Activated CD8-positive, alpha-beta memory T cell treated with anti-CD3 and anti-CD28 coated beads for 1 hour (primary cell): ENCODE measurements at places on chromosomes 7 and 10.

GRCh38 chr10:91797048-91797690 lies 1.1 kb upstream of the TNKS2 start:
- DNase-seq, result no peak

DNA sequence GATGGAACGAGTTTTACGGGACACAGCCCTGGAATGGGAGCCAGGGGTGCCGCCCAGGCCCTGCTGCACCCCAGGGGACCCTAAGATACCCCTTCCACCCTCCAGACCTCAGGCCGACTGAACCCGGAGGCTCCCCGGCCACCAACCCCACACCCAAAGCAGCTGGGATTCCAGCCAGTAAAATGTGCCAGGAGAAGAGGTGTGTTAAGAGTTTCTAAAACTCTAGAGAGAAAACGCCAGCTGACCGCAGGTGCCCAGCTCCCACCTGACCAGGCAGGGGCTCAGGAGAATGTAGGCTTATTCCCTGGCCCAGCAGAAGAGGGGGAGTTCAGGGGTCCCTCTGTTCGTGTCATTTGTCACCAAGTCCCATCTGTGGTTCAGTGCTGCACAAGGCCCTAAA lies 17.5 kb downstream of the NUDT1 start:
- no peak for DNase-seq

DNA sequence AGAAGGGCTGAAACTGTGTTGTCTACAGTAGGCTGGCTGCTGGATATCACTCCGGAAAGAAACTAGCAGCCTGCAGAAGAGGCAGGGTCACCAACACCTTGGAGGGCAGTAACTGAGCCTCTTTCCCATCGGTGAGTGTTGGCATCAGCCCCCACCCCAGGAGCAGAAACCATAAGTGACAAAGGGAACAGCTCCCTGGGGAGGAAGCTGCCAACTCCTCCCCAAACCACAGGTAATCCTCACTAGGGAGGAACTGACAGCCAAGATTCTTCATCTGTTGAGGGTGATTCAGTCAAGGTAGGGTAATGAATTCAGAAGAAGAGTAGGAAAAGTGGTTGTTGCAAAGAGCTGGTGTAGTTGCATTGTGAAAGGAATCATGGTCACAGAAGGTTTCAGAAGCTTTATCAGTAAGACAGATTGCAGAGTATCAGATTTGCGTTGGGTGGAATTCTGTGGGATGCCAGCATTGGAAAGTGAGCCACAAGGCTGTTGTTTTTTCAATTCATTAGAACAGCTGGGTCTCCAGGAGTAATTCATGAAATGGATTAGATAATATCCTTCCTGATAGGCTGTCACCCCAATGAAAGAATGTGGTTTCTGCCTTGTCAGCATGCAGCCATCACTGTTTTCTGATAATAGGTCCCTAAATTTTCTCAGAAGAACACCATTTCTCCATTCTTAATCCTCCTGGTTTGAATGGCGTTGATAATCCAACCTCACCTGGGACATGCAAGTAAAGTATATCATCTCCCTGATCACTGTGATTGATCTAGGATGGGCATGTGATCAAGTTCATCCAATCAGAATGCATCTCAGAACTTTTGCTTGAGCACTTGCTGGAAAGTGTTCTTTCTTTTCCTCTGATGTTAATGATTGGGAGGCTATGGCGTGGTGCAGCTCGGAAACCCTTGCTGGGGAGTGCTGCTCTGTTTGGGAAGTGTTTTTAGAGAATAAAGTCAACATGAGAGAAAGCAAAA lies 75.0 kb upstream of the CTBP2 start:
- DNase-seq, result no peak

DNA sequence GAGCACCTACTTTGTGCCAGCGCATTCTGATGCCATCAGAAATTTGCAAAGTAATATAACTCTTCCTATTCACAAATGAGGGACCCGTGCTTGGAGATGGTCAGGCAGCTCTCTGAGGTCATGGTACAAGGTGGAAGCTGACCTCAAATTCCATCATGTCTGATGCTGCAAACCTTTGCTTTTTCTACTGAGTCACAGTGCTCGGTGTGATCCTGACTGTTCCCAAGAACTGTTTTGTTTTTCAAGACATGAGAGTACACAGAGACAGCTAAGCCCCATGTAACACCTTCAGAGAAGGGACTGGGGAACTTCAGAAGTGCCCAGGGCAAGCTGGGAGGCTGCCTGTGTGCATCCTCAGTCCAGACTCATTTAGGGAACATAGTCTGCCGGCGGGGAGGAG lies 111.3 kb downstream of the FRMD4A start:
- DNase-seq, result no peak

DNA sequence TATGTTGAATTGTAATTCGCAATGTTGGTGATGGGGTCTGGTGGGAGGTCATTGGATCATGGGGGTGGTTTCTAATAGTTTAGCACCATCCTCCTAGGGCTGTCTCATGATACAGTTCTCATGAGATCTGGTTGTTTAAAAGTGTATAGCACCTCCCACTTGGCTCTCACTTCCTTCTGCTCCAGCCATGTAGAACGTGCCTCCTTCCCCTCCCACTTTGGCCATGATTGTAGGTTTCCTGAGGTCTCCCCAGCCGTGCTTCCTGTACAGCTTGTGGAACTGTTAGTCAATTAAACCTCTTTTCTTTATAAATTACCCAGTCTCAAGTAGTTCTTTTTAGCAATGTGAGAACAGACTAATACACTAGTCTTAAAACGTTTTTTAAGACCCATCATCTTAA lies 15.6 kb upstream of the HECW1 start:
- DNase-seq, result no peak

DNA sequence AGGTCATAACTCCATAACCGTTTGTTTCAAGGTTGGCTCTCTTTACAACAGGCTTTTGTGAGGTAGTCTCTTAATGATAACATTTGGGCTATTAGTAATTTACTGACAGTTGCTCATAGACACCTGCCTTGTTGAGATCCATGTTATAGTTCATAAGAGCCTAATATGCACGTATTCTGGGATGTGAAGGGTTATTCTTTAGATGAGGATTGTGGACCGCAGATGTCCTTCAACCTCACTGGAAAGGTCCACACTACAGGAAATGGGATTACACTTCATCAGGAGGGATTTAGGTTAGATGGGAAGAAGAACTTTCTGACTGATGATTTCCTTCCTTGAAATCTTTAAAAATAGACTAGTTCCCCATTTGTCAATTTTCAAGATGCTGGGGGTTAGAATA lies 62.8 kb downstream of the SAMD9 start:
- DNase-seq, result no peak

- no peak for DNase-seq
These were observed 319.2 kb upstream of the LRRN3 start for GRCh38 chr7:110771717-110772116.

GRCh38 chr7:44244282-44244681 lies 43.5 kb downstream of the YKT6 start:
- DNase-seq, result no peak

- no peak for DNase-seq
These were observed 142.7 kb downstream of the CAMK1D start for GRCh38 chr10:12492016-12492415.

- no peak for DNase-seq
These were observed 76.1 kb downstream of the ADD3 start for GRCh38 chr10:110083884-110084283.

GRCh38 chr7:1700086-1700485 lies 30.0 kb downstream of the ELFN1 start:
- DNase-seq, result no peak

GRCh38 chr10:91643700-91644099 lies 10.8 kb upstream of the PPP1R3C start:
- DNase-seq, result no peak

GRCh38 chr10:60911715-60912114 lies 32.3 kb downstream of the RHOBTB1 start:
- DNase-seq, result no peak

DNA sequence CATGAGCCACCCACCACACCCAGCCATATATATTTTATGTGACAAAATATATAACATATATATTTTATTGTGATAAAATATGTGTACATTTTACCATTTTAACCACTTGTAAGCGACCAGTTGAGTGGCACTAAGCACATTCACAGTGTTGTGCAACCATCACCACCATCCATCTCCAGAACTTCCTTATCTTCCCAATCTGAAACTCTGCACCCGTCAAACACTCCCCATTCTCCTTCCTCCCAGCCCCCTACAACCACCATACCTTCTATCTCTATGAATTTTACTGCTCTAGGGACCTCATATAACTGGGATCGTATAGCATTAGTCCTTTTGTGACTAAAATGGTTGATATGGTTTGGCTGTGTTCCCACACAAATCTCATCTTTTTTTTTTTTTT lies 20.8 kb upstream of the CYTH3 start:
- no peak for DNase-seq

GRCh38 chr10:3278771-3279170 lies 106.2 kb upstream of the PITRM1 start:
- no peak for DNase-seq

- no peak for DNase-seq
These were observed 232.7 kb downstream of the IMMP2L start for GRCh38 chr7:111329367-111330234.

- DNase-seq, result no peak
These were observed 93.6 kb downstream of the MAD1L1 start for GRCh38 chr7:2139004-2139699.

DNA sequence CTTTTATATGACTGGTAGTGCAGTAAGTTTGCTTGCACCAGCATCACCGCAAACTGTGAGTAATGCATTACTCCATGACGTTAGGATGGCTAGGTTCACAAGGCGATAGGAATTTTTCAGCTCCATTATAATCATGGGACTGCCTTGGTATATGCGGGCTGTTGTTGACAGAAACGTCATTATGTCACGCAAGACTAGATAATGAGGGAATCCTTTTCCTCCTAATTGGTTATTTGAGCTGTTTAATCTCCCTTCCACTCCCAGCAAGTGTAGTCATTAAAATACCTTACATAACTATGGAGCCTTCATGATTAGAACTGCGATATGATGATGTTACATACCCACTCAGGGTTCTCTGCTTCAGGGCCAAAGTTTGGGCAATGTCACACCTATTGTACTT lies 17.3 kb downstream of the KLLN start:
- no peak for DNase-seq

DNA sequence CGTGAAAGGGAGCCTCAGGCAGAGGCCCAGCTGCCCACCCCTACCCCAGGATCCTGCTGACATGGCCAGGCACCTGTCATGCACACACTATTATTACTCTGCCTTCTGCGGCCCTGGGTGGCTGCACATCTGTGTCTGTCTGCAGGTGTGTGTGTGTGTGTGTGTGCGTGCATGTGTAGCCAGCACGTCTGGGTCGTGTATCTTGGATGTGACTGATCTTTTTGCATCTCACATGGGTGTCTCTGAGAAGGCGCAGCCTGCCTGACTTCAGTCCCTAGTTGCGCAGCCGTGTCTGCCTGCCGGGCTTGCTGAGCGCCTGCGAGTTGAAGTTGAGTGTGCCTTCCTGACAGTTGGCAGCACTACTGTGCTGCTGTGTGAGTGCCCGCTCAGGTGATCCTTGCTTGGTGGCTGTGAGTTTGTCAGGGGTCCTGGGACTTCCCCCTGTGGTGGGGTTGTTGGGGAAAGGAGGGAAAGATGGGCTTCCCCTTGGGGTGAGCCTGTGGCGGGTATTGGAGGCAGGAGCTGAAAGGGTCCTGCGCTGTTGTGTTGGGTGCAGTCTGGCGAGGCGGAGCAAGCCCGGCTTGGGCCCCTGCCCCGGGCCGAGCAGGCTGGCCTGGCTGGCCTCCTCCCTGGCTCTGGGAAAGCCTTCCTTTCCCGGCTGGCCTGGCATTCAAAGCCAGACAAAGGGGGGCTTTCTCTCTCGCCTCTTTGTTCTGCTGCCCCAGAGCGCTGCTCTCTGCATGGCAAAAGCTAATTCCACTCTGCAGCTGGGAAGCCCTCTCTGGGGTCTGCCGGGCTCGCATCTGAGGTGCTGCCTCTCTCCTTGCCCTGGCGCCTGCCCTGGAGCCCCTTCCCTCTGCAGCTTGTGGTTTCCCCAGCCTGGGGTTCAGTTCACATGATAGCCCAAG lies 4.9 kb downstream of the TRIM8 start:
- DNase-seq, result no peak

DNA sequence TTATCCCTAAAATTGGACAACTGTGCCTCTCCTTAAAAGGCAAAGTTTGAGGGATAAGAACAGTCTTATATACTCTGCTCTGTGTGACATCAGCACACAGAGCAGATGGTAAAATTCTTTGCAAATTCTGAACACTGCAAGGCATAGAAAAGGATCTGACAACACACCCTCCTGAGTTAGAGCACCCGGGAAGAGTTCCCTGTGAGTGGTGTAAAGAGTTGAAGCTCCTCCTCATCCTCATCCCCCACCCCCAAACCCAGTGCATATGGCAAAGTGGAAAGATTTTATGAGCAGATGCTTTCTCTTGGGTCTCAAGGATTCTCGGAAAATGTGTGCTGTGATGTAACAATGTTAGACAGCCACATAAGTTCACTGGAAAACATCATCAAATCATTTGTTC lies 40.0 kb upstream of the DGKI start:
- no peak for DNase-seq

DNA sequence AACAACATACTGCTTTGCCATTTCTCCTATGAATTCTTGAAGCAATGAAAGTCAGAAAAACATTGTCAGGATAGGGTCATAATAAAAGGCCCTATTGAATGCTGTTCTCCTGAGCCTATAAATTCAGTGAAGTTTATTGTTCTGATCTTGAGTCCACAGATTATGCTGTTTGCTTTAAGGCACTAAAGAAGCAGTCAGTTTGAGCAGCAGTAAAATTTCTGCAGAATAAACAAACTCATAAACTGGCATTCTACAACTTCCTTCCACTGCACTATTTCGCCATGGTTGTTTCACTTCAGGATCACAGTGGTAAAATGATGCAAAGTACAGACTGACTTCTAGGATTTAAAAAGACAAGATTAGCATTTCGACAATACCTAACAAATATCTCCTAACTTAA lies 503.2 kb downstream of the SH2D4B start:
- no peak for DNase-seq

DNA sequence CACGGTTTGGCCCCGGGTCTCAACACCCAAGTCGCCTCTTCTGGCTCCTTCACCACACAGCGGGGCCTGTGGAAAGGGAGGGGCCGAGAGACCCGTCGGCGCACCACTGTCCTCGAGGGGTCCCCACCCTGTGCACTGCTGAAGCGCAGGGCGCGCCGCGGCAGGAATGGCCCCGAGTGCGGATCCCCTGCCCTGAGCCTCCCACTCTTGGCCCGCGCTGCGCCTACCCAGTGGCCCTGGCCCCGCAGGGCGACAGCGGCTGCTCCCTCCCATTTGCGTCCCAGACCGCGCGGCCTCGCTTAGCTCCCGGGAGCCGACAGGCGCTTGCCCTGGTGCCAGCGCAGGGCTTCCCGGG lies 2.1 kb upstream of the SFMBT2 start:
- DNase-seq, result no peak

GRCh38 chr10:58796824-58797223 lies 284.2 kb downstream of the BICC1 start:
- DNase-seq, result no peak

DNA sequence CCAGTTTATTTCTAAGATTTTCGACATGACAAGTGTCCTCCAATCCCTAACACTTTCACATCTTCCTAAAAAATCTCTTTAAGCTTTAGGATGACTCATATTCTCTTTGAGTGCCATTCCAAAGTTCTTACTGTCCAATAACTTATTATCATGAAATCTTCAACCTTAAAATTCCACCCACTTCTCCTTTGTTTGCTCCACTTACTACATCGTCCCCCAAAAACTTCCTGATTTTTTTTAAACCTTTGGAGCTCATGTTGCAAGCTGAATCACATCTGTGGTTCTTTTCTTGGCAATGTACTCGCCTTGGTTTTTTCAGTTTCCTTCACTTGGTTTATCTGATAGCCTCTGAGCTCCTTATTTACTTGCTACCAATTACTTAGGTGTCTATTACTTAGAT lies 39.2 kb upstream of the JCAD start:
- no peak for DNase-seq

- no peak for DNase-seq
These were observed 290.3 kb upstream of the NFE2L3 start for GRCh38 chr7:25861601-25862260.
